ENCODE measurements at places on chromosomes 11 and 22.

DNA sequence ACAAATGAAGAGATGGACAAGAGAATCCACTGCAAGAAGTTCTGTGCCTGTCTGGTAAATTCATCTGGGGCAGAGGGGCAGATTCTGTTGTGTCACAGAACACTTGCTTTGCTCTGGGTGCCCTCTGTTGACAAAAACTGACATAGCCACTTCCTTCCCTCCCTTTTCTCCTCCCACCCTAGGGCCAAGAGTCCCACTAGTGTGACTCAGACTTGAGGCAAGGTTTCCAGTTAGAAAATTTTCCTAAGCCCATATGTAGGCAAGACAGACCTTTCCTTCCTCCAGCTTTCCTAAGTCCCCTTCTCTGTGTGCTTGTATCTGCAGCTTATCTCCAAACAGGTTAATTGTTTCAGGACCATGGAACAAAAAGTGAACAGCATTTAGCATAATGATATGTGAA is 106.8 kb downstream of the RBFOX2 start:
- no peak for DNase-seq

DNA sequence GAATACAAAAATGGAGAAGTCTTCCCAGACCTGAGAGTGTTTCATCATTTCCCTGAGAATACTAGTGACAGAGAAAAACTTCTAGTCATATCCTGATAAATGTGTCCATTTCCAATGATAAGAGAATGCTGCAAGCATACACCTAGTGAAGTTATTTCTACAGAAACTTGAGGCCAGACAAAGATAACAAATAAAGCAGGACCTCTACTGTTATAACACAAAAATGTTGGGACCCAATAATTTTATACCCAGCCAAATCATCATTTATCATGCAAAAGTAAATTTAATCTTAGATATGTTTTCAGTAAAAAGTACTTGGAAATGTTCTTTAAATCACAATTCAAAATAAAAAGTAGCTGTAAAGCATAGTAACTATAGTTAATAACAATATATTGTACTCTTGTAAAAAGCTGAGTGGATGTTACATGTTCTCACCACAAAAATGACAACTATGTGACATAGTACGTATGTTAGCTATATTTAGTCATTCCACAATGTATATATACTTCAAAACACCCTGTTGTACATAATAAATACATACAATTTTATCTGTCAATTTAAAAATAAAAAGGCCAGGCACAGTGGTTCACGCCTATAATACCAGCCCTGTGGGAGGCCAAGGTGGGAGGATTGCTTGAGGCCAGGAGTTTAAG is 12.6 kb downstream of the RRAS2 start:
- no peak for DNase-seq

GRCh38 chr22:26672060-26672471 is 14.7 kb downstream of the MIAT start:
- DNase-seq: no peak

GRCh38 chr11:15968461-15969130 is 387.8 kb downstream of the SOX6 start:
- no peak for DNase-seq

GRCh38 chr11:121446752-121447156 is 5.4 kb upstream of the SORL1 start:
- peak; percentile 81 for DNase-seq

DNA sequence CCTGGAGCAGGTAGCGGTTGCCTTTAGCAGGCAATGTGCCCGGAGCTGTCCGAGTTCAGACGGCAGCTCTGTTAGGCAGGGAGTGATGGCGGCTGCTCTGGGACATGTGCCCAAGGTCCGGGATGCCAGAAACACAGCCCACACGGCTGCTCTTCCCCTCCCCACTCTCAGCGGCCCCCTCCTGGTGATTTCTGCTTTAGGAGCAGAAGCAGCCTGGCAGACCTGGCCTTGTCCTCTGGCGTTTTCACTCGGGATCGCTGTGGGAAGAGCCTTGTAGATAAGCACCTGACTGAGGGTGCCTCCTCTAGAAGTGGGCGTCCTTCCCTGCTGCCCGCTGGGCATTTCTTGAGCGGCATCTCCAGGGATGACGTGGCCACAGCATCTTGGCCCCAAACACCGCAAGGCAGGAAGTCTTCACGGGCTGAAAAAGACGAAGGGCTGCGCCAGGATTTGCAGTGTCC is 392.2 kb downstream of the TBC1D22A start:
- DNase-seq: no peak

DNA sequence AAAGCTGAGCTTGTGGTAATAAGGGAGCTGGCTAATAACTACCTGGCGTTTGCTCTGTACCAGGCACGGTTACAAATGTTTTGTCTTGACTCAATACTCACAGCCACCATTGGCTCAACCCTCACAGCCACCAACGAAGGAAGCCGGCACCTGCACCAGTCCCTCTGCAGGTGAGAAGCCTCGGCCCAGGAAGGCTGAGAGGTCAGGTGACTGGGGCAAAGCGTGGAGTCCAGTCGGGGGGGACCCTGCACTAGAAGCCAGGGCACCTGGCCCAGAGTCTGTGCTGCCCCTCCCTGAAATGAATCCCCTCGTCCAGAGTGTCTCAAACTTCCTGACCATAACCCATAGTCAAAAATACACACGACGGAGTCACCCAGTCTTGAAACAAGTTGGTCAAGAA is 90.1 kb downstream of the PHF21B start:
- DNase-seq: no peak

- DNase-seq: no peak
These were observed 96.0 kb downstream of the TENM4 start for GRCh38 chr11:79344753-79345294.

- DNase-seq: no peak
These were observed 94.2 kb downstream of the FAR1 start for GRCh38 chr11:13762718-13763117.

GRCh38 chr11:48095779-48096470 is 115.6 kb downstream of the PTPRJ start:
- no peak for DNase-seq

DNA sequence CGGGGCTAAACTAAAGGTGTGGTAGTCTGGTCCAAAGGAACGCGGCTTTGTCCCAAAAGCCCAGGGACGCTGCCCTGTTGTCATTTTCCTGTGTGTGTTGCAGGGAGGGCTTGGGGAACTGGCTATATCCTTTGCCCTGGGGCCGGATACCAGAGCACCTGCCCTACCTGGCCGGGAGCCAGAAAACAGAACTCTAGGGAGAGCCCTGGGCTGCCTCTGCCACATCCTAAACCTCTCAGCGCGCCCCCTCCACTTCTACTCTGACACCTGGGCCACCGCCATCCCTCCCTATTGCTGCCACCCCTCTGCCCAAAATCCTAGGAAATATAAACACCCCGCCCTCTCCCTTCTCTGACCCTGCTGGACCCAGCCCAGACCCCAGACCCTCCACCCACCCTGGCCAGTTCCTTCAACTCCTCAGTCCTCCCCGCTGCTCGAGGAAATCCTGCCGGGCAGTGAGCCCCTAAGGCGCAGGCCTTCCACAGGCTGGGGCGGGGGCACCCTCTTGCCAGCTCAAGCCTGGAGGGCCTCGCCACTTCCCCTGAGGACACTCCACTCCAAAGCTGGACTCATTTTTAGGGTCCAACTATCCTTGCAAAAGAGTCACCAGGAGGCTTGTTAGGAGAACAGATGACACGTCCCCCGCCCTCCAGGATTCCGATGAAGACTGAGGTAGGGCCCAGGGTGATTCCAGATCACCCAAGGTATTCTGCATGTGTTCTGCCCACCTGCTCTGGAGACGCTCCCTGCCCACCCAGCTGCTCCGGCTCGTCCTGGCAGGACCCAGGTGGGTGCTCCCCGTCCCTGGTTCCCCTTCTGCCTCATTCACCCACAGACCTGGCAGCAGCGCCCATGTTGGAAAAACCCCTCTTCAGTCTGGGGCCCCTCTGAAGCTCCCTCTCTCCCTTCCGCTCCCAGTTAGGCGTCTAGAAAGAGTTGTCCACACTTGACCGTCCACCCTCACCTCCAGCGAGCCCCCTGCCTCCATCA is 12.2 kb downstream of the KCTD17 start:
- peak; percentile 52 for DNase-seq

DNA sequence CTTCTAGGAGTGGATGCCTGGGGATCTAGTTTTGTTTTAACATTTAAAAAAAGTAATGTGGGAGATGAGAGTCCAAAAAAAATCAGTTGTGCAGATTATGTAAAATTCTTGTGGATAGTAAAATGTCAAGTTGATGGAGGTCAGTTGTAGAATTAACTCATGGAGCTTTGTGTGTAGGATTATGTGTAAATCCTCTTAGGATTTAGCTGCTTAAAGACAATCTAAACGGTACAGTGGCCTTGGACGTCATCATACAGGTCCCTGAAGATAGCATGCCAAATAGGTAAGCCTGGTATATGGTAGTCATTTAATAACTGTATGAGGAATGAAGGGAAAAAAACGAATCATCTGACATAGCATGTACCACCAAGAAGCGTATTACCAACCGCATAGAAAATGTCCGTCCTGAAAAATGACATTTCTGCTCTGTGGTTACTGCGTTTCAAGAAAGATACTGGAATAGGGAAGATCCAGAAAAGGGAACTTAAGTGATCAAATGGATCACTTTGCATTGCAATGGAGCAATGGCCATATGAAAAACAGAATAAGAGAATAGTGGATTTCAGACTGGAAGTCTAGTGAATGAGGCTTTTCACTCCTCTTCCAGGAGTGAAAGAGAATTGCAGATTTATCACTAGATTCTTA is 61.3 kb downstream of the BCL2L13 start:
- no peak for DNase-seq

DNA sequence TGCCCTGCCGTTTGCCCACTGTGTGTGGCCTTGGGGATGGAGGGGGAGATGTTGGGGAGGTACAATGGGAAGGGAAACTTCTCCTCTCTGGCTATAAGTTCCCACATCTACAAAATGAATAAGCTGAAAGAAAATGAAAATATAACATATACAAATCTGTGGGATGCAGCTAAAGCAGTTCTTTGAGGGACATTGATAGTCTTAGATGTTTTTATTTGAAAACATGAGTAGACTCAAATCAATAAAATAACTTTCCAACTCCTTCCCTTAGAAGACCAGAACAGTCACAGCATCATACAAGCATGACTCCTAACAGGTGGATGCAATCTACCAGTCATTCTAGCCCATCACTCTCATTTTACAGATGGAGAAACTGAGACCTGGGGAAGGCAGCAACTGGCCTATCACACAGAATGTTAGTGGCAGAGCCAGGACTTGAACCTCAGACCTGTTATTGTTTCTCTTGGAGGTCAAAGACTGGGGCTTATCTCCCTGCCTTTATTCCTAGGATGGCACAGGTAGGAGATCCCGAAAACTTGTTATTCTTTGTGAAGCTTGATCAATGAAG is 25.2 kb upstream of the CCDC86 start:
- no peak for DNase-seq

DNA sequence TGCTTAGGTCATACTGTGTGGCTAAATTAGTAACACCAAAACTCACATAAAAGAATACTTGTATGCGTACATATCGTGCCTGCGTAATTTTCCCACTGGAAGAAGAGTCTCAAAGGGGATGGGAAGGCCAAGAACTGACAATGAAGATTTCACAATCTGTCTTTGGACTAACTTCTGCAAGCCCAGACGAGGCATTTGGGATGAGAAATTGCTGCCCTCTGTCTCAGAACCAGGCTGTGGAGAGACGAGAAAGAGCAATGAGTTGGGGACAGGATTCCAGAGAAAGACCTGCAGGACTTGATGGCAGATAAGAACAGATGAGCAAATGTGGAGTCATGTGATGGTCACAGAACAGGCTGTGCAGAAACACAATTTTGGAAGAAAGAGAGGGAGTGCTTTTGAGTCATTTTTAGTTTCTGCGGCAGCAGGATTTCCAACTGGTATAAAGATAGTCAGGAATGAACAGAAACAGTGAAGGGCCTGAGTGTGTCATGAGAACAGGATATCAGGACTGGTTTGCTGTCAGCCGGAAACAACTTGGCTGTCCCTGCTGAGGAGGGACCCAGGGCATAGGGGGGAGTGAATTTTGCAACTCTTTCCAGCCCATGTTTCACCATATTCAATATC is 82.7 kb upstream of the CTSC start:
- DNase-seq: no peak

- DNase-seq: no peak
These were observed 37.2 kb downstream of the GAS2 start for GRCh38 chr11:22703591-22703990.

- no peak for DNase-seq
These were observed 9.5 kb downstream of the HARBI1 start for GRCh38 chr11:46607516-46607915.

GRCh38 chr22:48960576-48960975 is 867.1 kb downstream of the BRD1 start:
- no peak for DNase-seq

- DNase-seq: no peak
These were observed 1350.5 kb downstream of the TBC1D22A start for GRCh38 chr22:48112687-48113521.

DNA sequence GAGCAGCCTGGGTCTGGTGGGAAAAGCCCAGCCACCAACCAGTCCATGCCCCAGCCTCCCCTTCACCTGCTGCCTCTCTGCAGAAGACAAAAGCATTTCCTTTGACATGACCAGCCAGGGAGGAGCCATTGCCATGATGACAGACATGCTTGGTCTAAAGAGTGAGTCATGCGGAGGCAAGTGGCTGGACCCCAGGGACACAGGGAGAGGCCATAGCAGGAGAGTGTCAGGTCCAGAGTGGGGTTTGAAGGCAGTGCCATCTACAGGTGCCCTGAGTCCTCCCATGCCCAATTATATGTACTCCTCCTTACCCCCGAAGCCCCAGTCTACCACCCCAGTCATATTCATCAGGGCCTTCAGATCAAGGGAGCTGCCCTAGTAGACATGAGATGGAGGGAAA is 67.4 kb downstream of the SCN3B start:
- no peak for DNase-seq

GRCh38 chr11:111697933-111698371 is 68.2 kb downstream of the PPP2R1B start:
- DNase-seq: no peak

DNA sequence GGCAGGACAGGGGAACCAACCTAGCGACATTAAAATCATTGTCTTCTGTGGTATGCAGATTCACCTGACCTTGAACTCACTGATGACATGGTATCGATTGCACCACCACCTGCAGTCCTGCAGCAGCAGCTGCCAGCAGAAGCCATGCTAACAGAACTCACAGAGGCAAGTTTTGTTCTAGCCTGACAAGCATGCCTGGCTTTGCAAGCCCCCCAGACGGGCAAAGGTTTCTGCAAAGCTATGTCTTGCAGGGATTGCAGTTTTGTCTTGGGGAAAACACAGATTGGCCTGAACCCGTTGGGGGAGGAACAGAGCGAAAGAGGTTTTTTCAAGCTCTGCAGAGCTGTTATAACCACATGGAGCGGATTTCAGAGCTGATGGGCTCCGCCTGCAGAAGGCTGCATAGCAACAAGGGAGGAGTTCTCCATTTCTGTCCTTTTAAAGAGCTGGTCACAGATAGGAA is 221.0 kb downstream of the HIPK3 start:
- no peak for DNase-seq

- no peak for DNase-seq
These were observed 9.5 kb downstream of the YPEL1 start for GRCh38 chr22:21725956-21726649.

DNA sequence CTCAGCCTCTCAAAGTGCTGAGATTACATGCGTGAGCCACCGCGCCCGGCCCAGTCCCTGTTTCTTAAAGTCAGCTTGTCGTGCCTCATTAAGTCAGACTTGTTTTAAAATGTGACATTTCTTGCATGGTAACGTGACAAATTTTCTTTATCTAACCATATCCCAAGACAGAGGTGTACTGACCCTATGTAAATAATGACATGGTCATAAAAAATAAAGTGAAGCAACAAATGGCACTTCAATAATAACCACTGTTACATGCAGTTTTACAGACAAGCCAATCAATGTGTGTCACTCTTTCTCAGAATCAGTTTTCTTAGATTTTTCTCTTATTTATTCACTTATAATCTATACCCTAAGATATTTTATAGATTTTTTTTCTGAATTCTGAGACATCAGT is 26.5 kb upstream of the SIK2 start:
- no peak for DNase-seq

All from T47D (cell line).